RWPE1 (cell line): ENCODE measurements at places on chromosomes 16 and 17.

GRCh38 chr16:1028056-1028455 lies 44.5 kb upstream of the SSTR5 start:
- no peak for DNase-seq

GRCh38 chr17:37888881-37889280 lies 35.3 kb upstream of the TBC1D3K start:
- DNase-seq: peak; percentile 19

- DNase-seq: no peak
Measured at GRCh38 chr17:28622186-28622585, 8.2 kb upstream of the RSKR start.

GRCh38 chr17:2063261-2064146 lies 8.6 kb downstream of the HIC1 start:
- DNase-seq: no peak

GRCh38 chr16:20084624-20085226 lies 11.0 kb upstream of the GPR139 start:
- peak; percentile 36 for DNase-seq

DNA sequence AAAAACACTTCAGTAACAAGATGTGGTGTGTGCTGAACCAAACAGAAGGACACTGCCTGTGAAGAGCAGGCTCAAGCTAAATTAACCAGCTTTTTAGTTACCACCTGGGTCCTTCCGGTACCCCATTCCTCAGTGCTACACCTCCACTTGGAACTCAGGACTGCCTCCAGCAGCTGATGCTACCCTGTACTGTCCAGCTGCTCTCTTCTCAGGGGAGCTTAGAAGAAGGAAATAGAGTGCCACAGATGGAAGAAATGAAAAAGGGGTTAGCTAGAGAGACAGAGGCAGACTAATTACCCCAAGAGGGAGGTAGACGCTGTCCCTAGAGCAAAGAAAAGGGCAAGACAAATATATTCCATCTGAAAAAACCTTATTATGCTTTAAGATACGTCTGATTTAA lies 5.7 kb downstream of the MED13 start:
- DNase-seq: no peak

DNA sequence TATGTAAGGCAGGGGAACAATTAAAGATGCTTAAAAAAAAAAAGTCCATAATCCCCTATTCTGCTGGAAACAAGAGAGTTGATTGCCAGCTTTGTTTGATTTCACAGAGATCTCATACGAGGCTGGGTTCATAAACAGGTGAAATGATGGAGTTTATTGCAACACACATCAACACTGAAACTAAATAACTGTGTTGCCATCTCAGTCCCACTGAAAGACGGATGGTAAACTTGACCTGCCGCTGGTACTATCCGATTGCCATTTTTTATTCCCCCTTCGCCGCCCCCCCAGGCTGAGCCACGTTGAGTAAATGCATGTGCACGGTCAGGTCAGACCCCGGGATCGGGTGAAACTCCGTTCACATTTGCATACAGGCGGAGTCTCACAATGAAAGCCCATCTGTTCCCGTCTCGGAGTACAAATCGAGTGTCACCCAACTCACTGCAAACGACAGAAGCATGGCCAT lies 119.2 kb downstream of the SKAP1 start:
- no peak for DNase-seq

DNA sequence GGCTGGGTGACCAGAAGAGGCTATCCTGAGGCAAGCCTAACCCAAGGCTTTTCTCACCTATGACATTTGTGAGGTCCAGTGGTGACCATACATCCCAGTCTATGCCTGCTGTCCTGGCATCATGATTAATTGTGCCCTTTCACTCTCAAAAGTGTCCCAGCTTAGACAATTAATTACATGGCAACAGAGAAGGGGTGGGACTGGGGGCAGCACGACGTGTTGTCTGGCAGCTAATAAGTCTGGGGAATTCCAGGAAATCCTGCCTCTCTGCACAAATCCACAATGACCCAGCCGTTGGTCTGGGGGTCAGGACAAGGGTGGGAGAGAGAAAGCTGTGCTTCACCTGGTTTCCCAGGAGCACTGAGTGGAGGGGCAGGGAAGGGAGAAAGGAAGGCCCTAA lies 14.0 kb upstream of the MTMR4 start:
- DNase-seq: no peak

DNA sequence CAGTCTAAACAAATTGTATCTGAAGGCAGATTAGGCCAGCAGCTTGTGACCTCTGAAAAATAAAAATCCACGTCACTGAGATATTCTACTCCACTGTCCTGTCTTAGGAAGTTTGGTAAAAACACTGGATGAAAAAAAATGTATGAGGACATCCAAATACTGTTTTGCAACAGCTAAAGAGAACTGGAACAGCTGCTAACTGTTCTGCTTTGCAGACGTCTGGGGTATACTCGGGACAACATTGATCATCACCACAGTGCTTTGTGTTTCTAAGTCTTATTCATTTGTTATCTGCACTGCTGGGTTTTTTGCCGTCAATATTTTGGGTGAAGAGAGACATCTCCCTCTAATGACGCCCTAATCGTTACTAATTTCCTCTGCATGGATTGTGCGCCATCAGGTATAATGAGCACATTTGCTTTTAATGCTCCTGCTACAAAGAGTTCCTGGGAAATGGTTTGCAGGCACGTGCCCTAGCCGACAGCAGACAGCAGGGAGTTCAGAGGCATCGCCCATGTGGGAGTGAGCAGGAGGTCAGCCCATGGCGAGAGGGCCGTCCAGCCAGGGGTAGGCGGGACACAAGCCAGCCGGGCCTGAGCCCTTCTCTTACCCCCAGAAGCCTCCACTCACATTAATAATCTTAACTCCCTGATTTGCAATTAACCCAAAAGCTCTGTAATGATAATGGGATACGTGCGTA lies 87.0 kb downstream of the CBLN1 start:
- DNase-seq: no peak

DNA sequence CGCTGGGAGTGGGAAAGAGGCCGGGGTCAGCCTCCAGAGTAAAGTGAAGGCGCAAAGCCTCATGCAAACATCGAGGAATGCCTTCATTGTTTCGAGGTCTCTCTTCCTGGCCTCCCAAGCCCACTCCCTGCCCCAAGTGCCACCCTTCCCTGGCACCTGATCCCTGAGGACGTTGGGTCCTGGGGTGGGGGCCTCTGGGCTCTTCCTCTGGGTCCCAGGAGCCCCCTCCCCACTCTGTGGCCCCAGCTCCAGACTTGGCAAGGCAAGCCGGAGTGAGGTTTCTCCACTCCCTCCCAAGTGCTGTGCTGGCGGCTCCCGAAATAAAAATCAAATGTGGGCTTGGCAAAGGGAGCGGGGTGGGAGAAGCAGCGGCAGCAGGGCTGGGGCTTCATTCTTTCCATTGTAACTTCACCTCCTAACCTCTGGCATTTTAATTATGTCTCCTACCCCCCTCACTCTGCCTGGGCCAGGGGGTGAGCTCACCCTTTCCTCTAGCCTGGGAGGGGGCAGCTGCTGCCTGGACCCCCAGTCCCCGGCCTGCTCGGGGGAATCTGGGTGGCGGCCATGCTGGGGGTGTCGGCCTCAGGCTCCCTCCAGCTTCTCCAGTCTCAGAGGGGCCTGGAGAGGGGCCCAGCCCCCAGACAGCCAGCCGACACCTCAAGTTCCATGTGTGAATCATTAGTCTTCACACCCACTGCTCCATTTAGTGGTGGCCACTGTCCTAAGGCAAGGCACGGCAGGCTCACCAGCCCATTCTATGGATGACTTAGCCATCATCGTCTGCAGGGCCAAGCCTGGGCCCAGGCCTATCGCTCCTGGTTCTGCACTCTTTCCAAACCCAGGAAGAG lies 14.6 kb upstream of the TMEM92 start:
- DNase-seq: no peak

DNA sequence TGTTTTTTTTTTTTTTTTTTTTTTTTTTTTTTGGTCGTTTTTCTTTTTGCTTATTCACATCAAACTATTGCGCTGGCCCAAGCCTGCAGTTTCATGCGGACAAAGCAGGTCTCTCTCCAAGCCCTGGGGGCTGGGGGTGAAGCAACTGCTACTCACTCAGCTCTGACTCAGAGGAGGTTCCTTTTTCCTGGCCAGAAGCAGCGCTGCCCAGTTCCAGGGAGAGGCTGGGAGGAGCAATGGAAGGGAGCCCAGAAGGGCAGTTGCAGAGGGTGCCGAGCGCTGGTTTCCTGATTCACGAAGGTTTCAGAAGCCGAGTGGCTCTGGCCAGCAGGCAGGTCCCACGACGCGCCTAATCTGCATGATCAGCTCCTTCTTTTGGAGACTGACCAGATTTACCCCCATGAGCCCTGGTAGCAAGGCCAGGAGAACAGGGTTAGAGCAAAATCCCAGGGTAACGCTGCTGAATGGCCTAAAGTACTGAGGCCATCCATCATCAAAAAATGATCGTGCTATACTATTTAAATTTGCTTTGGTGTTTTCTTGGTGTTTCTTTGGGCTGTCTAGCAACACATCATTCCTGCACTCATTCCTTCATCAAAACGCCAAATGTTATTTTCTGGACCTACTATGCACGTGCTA lies 144.7 kb upstream of the SOX9 start:
- DNase-seq: peak; percentile 96
